ENCODE measurements at places on chromosomes 1 and 21. TPM values are rescaled to one million over a fixed set of nuclear protein-coding genes. Genes with fewer than 3 reads are reported as not detected.

- DNase-seq: no peak
- peaks cover 2% of the 10 kb centered on the region for H3K36me3 ChIP-seq
- H3K4me1 ChIP-seq: no peaks in the 10 kb centered on the region
- no peak overlapping the region for H3K4me3 ChIP-seq
- H3K27ac ChIP-seq: peak overlapping the region; percentile 56
Measured at GRCh38 chr1:109816975-109817535, 53.3 kb upstream of the EPS8L3 start.

PPM1J gene
- total RNA-seq: 0.43 TPM

HCN3 gene
- total RNA-seq: 13.6 TPM

GRCh38 chr1:244552336-244552735, 91.3 kb downstream of the CATSPERE start:
- peaks cover 3% of the 10 kb centered on the region for H3K36me3 ChIP-seq
- H3K27me3 ChIP-seq: no peaks in the 10 kb centered on the region
- no peaks in the 10 kb centered on the region for H3K4me1 ChIP-seq
- H3K27ac ChIP-seq: no peak overlapping the region

GRCh38 chr21:34203851-34204420, 130.6 kb downstream of the MRPS6 start:
- H3K36me3 ChIP-seq: no peaks in the 10 kb centered on the region
- DNase-seq: no peak
- peak overlapping the region; percentile 80 for H3K27ac ChIP-seq
- no peaks in the 10 kb centered on the region for H3K27me3 ChIP-seq
- peaks cover 23% of the 10 kb centered on the region for H3K4me1 ChIP-seq

DNA sequence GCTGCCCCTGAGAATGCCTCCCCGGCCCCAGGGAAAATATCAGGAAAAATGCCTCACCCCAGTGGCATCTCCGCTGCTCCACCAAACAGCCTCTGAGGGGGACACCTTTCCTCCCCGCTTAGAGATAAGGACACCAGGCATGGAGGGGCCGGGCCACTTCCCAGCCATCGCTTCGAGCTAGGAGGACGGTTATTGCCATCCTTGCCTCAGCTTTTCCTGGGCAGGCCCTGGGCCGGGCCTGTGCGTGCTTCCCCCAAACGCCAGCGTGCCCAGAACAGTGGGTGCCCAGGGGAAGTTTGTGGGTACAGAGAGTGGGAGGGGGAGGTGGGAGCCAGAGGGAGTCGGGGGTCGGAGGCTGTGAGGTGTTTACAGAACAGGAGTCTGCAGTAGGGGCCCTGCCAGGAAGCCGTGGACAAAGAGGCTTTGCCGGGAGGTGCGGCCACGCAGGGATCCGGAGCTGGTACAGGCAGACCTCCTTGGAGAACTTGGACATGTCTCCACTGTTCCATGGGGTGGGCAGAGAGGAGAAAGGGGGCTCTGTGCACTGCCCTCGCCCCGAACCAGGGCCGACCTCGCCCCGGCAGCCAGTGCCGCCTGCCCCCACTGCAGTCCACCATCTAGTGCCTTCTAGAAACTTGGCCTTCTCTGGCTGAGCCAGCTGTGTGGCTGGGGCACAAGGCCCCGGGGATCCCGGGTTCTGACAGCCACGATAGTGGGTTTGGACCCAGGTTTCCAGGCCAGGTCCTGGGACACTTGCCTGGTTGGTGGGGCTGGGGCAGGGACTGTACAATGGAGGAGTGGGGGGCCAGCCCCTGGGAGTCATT, 33.5 kb upstream of the TTC34 start:
- H3K27ac ChIP-seq: no peak overlapping the region
- H3K4me1 ChIP-seq: no peaks in the 10 kb centered on the region
- H3K27me3 ChIP-seq: no peaks in the 10 kb centered on the region
- peaks cover 1% of the 10 kb centered on the region for H3K36me3 ChIP-seq
- no peak for DNase-seq
- no peak overlapping the region for H3K4me3 ChIP-seq

GRCh38 chr1:93033029-93033428, 46.1 kb upstream of the MTF2 start:
- peaks cover 2% of the 10 kb centered on the region for H3K4me1 ChIP-seq
- H3K36me3 ChIP-seq: no peaks in the 10 kb centered on the region
- no peak for DNase-seq
- H3K27me3 ChIP-seq: peaks cover 9% of the 10 kb centered on the region
- no peak overlapping the region for H3K27ac ChIP-seq

DNA sequence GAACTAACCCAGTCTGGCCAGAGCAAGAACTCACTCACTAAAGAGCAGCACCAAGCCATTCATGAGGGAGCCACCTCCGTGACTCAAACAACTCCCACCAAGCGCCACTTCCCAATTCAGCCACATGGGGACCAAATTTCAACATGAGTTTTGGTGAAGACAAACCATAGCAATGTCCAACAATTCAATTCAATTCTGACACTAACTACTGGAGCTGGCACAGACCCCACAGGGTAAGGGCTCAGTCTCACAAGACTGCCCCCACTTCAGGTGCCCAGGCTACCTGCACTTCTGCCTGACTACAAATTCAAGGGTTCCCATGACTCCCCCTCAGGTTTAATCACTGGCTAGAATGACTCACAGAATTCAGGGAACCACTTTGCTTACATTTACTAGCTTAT, 48.8 kb upstream of the RAP1A start:
- no peaks in the 10 kb centered on the region for H3K36me3 ChIP-seq
- H3K27ac ChIP-seq: no peak overlapping the region
- H3K4me1 ChIP-seq: peaks cover 6% of the 10 kb centered on the region
- no peak overlapping the region for H3K4me3 ChIP-seq

RGSL1 gene
- total RNA-seq: not detected

Measured in progenitor cell of endocrine pancreas (in vitro differentiated cells).